ENCODE measurements at places on chromosomes 2 and 18.

GRCh38 chr2:97660775-97661389 lies 3.0 kb downstream of the ACTR1B start:
- no peak for DNase-seq

GRCh38 chr2:201148434-201148990 lies 32.5 kb downstream of the CFLAR start:
- no peak for DNase-seq

DNA sequence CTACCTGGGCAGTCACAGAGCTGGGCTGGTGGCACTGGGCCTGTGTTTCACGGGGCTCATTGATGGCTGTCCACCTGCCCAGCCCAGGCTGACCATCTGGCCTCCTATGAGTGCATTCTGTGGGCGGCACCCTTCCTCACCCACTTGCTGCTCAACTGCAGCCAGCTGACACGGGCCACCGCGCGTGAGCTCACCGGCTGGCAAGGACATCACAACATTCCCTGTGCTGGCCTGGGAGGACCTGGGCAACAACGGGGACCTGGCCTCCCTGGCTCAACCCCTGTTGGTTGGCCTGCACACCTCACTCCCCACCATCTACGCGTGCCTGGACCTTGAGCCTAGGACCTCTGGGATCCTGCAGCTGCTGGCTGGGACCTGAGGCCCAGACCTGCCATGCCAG lies 98.2 kb upstream of the DTNA start:
- DNase-seq: no peak

DNA sequence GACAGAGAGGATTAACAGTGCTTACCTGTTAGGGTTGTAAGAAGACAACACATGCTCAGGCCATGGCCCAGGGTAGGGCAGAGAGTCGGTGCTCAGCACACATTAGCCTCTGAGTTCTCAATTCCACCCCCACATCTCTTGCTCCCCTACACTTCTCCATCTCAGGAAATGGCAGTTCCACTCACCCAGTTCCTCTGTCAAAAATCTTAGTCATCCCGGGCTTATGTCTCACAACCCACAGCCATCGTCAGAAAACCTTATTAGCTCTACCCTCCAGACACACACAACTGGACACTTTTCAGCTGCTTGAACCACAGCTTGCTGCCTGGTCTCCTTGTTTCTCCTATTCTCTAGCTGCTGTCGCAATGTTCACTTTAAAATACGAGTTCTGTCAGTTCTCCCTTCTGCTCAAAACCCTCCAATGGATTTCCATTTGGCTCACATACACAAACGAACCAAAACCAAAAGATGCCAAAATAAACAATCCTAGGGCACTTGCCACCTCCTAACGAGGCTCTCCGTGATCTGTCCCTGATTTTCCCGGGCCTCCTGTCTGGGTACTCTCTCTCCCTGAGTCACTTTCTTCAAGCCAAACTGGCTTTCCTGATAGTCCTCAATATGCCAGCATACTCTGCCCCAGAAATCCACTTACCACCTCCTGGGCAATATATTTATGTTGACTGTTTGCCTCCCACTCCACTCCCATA lies 89.7 kb downstream of the KCTD1 start:
- no peak for DNase-seq

DNA sequence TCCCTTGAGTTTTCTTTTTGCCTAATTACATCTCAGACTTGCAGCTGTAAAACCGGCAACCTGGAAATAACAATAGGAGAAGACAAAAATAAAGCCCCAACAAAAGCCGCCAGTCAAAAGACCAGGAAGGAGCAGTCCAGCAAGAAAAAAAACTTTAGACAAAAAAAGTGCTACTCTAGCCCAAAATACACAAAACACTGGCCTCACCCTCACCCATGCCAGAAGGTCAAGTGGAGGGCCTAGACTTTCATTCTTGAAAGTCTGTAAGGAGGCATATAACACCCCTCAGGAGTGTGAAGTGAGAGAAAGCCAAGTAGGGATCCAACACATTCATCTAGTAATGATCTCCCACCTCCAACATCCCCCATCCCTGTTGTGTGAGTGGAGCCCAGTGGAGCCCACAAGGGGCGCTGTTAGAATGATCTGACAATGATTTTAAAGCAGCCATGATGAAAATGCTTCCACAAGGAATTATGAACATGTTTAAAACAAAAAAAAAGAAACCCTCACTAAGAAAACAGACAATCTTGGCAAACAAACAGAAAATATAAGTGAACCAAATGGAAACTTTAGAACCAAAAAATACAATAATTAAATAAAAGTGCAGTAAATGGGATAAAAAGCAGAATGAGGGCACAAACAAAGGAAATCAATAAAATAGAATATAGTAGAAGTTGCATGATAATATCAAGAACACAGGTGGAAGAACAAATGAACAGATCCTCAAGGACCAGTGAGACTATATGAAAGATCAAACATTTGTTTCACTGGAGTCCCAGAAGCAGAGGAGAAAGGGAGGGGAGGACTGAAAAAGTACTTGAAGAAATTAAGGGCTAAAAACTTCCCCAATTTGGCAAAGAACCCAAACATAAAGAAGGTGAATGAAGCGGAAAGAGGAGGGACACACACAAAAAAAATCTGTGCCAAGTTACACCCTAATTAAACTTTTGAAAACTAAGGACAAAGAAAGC lies 23.9 kb downstream of the SESTD1 start:
- no peak for DNase-seq

DNA sequence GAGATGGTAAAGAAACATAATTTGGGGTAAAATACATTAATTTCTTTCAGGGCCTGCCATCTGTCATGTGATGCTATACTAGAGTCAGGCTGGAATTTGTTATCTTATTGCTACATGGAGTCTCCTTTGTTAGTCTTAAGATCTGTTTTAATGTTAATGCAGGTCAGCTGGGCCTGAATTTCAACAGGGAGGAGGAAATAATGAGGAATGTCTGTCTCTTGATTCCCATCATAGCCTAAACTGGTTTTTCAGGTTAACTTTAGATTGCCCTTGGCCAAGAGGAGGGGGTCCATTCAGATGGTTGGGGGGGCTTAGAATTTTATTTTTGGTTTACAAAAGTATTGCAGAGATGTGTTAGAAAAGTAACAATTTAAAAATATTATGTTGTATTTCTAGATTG lies 19.0 kb upstream of the FEZ2 start:
- no peak for DNase-seq

DNA sequence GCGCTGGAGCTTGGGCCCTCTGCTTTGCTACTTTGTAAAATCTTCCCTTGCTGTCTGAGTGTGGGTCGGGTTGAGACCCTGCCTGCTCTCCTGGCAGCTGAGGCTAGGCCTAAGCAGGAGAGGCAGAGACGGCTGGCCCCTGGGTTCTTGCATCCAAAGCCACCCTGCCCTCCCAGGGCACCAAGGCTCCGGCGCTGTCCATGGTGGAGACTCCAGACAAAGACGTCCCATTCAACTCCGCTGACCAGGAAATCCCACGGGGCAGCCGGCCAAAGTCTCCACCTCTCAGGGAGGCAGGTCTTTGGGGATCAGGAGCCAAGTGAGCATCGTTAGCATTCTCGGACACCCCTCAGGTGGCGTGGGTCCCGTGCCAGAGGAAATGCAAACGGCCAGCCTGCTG lies 2.6 kb upstream of the PRLH start:
- DNase-seq: no peak

GRCh38 chr18:7859122-7859521 lies 292.0 kb downstream of the PTPRM start:
- DNase-seq: no peak

DNA sequence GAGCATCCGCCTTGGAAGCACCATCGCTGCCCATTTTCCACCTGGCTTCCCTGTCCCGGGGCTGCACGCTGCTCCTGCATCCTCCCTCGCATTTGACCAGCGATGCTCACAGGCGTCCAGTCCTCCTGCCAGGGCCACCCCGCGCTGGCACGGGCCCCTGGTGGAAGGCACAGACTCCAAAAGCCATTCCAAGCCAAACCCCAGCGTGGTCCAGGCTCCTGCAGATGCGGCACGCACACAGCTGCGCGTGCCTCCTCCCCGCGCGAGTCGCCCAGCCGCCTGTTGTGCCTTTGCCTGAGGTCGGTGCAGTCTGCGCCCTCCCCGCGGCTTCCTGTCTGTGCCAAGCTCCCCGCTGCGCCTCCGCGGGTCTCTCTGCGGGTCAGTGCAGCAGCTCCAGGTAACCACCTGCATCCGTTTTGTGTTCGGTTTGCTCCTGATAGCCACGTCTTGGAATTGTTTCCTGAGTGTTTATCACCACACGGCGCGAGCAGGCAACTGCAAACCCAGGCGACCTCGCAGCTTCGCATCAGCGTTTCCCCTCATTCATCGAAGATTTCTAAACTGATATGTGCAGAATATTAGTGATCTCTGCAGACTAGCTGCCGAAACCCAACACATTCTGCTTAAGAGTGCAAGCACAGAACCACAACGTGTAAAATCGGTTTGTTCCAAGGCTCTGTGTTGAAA lies 65.2 kb upstream of the SALL3 start:
- no peak for DNase-seq

GRCh38 chr18:22650247-22650646 lies 232.5 kb upstream of the CTAGE1 start:
- no peak for DNase-seq

DNA sequence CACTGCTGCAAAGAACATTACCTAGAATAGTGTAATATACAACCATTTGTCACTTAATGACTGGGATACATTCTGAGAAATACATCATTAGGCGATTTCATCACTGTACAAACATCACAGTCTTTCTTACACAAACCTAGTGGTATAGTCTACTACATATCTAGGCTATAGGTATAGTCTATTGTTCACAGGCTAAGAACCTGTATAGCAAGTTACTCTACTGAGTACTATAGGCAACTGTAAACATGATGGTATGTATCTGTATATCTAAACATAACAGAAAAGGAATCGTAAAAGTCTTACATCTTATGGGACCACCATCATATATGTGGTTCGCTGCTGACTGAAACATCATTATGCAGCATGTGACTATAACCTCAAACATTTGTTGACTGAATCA lies 21.4 kb downstream of the SP3 start:
- DNase-seq: no peak

DNA sequence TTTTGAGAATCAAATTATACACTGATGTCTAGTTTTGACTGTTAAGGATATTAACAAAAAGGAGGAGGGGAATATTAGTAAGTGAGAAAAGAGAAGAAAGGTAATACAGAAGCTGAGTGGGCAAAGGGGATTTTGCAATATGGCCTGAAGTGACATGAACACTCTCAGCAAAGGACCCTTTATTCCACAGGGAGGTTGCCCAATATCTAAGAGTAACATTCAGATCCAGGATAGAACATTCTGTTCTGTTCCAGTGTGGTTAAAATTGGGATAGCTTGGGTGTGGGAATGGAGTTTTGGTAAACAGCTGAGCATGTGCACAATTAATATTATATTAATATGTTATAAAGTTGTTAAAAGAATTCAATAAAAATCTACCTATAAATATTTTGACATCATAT lies 120.1 kb downstream of the ZNF385B start:
- DNase-seq: no peak

- no peak for DNase-seq
These were observed 306.7 kb downstream of the PIK3C3 start for GRCh38 chr18:42261731-42262130.

DNA sequence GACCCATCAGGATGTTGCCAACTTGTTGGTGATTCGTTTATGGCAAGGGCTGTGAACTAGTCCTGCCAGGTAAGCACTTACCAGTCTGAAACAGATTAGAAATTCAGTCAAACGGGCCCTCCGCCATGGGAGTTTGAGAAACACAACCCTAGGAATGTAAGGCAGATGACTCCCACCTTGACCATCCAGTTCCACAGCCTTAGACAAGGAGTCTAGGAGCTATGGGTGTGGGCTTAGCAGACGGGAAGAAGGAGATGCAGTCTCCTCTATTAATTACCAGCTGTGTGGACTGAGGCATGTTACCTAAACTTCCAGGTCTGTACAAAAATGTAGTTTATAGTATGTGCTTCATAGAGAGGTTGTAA lies 319.4 kb upstream of the NCKAP5 start:
- no peak for DNase-seq

DNA sequence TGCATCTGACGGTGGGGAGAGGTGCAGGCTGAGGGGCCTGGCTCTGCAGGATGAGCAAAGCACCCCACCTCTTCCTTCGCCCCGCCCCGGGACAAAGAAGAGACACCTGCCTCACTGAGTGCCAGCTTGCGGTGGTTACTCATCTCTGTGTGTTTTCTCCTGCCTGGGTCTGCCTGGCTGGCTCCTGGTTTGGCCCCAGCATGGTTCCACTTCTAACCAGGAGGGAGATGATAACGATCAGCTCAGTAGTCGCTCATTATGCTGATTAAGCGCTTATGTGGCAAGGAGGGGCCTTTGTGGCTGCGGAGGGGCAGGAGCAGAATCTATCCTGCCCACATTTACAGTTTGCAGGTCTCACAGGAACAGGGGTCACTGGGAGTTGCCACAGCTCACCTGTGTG lies 68.7 kb upstream of the EDAR start:
- DNase-seq: no peak

- no peak for DNase-seq
These were observed 43.9 kb downstream of the WDR75 start for GRCh38 chr2:189485146-189485545.

GRCh38 chr18:77948567-77948966 lies 698.9 kb downstream of the GALR1 start:
- no peak for DNase-seq

- DNase-seq: no peak
These were observed 274.4 kb downstream of the LRRTM1 start for GRCh38 chr2:80030135-80030534.

Measured in activated naive CD4-positive, alpha-beta T cell treated with anti-CD3 and anti-CD28 coated beads, Interleukin-2, amount 50 U/mL, for 16 hours (primary cell).